ENCODE measurements at places on chromosomes 16 and 17.

DNA sequence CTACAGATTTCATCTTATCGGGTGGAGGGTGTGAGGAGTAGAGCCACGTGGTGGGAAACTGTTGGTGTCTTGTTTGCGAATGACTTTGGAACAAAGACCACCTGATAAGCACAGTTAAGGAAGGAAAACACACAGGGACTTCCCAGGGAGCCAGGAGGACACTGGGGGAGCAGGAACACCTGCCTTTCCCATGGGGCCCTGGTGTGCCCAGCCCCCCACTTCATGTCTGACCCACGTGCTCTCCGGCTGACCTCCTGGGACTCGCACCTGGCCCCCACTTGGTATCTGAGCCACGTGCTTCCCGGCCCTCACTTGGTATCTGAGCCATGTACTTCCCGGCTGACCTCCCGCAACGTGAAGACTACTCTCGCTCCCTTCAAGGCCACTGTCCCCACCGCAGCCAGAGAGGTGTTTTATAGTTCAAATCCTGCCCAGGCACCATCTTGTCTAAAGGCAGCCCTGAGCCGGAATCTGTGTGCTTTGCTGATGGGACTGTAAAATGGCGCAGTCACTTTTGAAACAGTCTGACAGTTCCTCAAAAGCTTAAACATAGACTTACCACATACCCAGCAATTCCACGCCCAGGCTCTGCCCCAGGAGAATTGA is 5.4 kb upstream of the CSNK1D start:
- no peak for DNase-seq

DNA sequence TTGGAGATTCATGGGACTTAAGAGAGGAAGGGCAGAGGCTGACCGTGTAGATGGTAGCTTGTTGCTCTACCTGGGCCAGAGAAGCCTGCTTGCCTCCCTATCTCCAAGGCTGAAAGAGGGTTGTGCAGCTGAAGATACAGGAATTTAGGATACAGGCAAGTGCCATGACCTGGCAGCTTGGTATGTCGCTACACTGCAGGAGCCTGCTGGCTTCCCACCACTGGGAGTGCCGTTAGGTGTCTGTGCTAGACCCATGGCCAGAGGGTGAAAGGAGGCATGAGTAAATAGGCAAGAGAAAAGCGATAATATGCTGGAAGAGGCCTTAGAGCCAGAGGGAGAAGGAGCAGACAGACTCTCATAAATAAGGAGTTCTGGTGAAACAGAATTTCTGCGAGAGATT is 10.6 kb downstream of the NAA60 start:
- DNase-seq: no peak

DNA sequence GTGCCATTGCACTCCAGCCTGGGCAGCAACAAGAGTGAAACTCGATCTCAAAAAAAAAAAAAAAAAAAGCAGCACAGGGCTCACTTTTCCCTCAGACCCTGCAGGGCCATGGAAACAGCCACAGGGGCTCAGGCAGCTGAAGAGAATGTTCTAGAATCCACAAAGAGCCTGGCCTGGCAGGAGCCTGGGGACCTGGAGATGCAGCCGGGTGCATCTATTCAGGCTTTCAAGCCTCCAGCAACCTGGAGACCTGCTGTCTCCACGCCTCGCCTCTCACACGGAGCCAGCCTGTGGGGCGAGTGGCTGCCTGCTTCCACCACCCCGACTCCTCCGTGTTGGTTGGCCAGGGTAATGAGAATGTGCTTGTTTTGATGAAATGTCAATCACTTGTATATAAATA is 44.0 kb upstream of the MEAK7 start:
- peak; percentile 46 for DNase-seq

- DNase-seq: no peak
Measured at GRCh38 chr17:5545051-5545987, 39.0 kb downstream of the NLRP1 start.

- DNase-seq: peak; percentile 69
Measured at GRCh38 chr16:1102921-1103635, 7.0 kb upstream of the C1QTNF8 start.

GRCh38 chr16:82533189-82533588 is 93.6 kb upstream of the CDH13 start:
- no peak for DNase-seq

GRCh38 chr17:8074554-8074953 is 13.0 kb downstream of the ALOX12B start:
- no peak for DNase-seq

DNA sequence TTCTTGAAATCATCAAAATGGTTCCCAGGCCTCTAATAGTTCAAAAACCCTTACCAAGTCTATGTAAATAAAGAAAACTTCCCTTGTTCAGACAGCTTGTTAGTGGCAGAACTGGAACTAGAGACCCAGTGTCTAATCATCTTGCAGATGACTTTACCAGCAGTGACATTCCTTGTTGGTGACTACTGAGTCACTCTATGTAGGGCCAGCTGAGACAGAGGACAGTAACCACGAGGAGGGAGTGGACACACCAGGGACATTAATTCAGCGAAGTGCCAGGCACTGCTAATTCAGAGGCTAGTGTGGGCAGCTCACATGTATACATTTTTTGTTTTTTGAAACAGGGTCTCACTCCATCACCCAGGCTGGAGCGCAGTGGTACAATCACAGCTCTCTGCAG is 6.1 kb upstream of the HEATR3 start:
- DNase-seq: no peak

- DNase-seq: no peak
Measured at GRCh38 chr17:27780092-27780827, 20.1 kb downstream of the NOS2 start.

GRCh38 chr16:22191532-22192260 is 14.4 kb upstream of the EEF2K start:
- DNase-seq: peak; percentile 39

- DNase-seq: peak; percentile 42
Measured at GRCh38 chr16:57899771-57900661, 70.9 kb downstream of the CNGB1 start.

DNA sequence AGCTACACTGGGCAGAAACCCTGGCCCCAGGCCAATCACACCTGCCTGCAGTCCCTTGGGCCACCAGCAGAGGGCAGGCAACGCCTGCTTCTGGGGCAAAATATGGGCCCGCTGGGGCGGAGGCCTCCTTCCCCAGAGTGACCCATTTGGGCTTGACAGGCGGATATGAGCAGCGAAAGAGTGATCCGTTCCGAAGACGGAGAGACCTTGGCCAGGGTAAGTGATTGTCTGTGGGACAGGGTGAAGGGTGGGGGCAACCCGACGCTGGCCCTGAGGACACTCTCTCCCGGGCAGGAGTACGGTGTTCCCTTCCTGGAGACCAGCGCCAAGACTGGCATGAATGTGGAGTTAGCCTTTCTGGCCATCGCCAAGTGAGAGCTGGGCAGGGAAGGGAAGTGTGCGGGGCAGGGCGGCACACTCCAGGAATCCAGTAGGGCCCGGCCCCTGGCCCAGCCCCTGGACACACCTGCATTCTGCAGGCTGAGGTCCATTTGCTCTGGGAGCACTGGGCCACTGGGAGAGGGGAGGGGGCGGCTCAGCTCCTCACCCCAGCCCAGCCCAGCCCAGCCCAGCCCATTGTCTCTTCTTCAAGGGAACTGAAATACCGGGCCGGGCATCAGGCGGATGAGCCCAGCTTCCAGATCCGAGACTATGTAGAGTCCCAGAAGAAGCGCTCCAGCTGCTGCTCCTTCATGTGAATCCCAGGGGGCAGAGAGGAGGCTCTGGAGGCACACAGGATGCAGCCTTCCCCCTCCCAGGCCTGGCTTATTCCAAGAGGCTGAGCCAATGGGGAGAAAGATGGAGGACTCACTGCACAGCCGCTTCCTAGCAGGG is 3.5 kb upstream of the NHERF1 start:
- peak; percentile 83 for DNase-seq

- DNase-seq: no peak
Measured at GRCh38 chr17:71283486-71283885, 837.3 kb upstream of the SOX9 start.

GRCh38 chr16:57866529-57866918 is 64.2 kb upstream of the KIFC3 start:
- no peak for DNase-seq

DNA sequence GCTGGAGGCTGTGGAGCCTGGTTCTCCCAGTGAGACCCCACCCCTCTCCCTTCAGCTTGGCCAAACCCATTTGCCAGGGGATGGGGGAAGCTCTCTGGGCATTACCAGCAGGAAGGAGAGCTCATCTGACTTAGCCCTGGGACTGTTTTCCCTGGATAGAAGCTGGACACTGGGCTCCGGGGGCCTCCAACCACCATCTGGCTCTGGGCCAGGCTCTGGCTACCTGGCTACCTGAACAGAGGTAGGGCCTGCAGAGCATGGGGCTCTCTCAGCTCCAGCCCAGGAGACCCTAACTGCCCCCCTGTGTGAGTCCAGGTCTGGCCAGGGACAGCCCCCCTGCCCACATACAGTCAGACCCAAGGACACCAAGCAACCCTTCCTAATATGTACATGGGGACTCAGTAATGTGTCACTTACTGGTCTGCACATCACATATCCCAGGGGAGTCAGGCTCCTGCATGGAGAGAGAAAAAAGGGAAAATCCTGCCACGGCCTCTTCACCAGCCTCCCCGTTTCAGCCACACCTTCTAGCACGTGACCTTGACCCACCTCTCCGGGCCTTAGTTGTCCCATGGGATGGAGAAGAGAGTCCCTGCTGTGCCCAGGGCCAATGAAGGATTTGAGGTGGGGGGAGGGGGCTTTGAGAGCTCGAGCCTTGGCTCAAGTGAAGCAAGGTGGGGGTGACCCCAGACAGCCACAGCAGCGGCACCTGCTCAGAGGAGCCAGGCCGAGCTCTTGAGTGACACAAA is 13.8 kb downstream of the CNGB1 start:
- no peak for DNase-seq

DNA sequence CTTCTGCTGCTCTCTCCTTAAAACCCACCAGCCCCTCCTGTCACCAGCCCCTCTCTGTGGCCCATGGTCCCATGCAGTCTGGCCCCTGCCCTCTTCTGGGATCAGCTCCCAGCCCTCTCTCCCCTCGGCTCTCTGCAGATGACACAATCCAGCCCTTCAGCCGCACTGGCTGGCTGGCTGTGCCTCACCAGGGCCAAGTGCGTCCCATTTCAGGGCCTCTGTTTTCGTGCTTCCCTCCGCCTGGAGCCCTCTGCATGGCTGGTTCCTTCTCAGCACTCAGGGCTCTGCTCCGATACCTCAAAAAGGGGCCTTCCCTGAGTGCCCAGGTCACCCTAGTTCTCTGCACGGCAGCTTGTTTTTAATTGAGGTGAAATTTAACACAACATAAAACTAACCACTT is 124.3 kb downstream of the SOCS1 start:
- DNase-seq: peak; percentile 31

DNA sequence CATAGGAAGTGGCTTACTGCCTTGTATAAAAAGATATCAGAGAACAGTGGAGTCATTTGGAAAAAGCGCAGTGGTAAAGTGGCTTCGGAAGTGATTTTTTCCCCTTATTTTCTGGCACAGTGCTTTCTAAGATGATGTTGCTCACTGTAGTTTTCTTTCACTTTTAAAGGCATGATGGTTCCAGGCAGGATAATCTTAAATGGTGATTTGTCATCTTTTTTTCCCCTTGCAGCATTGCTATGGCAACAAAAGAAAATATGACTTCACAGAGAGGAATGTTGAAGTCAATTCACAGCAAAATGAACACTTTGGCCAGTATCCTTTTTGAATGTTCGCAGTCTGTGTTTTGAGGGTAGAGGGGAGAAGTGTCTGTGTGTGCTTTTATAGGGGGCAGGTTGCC is 42.5 kb downstream of the GOSR1 start:
- DNase-seq: no peak

DNA sequence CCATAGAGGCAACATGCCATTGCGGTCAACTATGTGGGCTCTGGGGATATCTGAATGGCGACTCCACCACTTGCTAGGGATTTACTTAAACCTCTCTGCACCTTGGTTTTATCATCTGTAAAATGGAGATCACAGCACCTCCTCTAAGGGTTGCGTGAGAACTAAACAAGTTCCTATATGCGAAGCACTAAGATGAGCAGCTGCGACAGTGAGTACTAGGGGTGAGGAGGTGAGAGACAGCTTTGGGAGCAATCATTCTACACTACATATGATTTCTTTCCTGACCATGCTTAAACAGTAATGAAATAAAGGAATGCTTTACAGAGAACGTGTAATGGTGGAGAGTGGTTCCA is 61.4 kb downstream of the CREBBP start:
- no peak for DNase-seq

GRCh38 chr17:51734462-51734861 is 424.1 kb downstream of the CA10 start:
- no peak for DNase-seq

- no peak for DNase-seq
Measured at GRCh38 chr17:13490427-13490826, 111.3 kb downstream of the HS3ST3A1 start.

- no peak for DNase-seq
Measured at GRCh38 chr17:6110592-6110991, 40.4 kb downstream of the WSCD1 start.

- no peak for DNase-seq
Measured at GRCh38 chr17:16463358-16464302, 28.4 kb downstream of the LRRC75A start.

GRCh38 chr17:2794111-2794803 is 2.0 kb upstream of the RAP1GAP2 start:
- no peak for DNase-seq

DNA sequence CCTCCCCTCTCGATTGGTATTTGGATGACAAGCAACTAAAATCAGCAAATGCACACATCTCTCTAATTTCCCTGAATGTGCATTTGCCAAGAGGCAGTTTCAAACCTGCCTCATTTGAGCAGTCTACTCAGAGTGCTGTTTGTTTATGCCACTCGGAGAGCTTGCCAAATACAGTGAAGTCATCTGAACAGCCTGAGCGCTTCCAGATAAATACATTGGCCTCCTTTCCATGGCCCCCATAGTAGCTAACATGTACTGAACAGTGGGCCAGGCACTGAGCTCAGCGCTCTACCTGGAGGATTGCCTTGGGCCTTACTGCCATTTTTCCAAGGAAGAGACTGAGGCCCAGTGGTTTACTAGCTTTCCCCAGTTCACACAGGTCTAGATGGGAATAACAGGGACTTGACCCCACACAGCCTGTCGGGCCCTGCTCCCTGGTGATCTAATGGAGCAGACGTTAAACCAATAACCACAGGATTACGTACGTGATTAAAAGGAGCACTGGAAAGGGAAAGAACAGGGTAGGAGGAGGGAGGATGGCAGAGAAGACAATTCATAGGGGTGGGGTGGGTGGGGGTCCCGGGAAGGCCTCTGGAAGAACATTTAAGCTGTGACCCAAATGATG is 18.7 kb upstream of the ANKRD40CL start:
- DNase-seq: no peak

DNA sequence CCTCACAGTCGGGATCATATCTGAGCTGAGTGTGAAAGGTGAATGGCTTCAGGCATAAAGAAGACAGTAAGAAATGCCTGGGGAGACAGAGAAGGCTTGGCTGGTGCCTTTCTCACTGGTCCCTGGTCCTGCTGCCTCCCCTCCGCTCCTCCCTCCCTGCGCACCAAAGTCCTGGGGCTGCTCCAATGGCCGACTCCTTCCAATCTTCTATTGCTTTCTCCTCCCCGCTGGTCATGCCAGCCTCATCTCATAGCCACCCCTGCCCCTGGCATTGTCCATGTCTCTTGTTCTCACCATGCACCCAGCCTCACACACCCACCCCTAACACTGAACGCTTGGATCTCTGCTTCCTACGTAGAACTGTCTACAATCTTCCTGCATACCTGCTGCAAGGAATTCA is 18.0 kb downstream of the TLE7 start:
- DNase-seq: no peak

- DNase-seq: no peak
Measured at GRCh38 chr17:39198186-39198566, 707 bp upstream of the CACNB1 start.

GRCh38 chr16:17083628-17084027 is 387.1 kb downstream of the XYLT1 start:
- DNase-seq: no peak

Measured in right kidney (tissue), 9 donors.